ENCODE measurements at places on chromosomes 2 and 18. TPM values are rescaled to one million over a fixed set of nuclear protein-coding genes. Genes with fewer than 3 reads are reported as not detected.

DNA sequence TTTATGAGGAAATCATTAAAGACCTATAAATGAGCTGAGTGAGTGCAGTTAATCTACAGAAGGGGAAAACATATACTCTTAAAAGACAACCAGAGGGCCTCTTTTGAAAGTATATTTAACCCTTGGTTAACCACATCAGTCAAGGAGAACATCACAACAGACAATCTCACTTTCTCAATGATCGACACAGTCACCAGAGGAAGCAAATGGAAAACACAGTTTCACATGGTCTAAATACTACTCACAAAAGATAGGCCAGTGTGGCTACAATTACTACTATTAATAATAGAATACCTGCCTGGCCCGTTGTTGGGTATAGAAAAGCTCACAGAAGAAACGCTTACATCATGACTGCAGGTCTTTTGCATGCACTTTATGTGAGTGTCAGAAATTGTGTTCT, 426.2 kb downstream of the NCKAP5 start:
- H3K4me3 ChIP-seq, result no peak overlapping the region
- no peaks in the 10 kb centered on the region for H3K36me3 ChIP-seq
- no peak overlapping the region for H3K27ac ChIP-seq
- H3K27me3 ChIP-seq, result peaks cover 2% of the 10 kb centered on the region

The LYPD6 gene
- 0.82 TPM for total RNA-seq

The SERPINB10 gene
- not detected for total RNA-seq

DNA sequence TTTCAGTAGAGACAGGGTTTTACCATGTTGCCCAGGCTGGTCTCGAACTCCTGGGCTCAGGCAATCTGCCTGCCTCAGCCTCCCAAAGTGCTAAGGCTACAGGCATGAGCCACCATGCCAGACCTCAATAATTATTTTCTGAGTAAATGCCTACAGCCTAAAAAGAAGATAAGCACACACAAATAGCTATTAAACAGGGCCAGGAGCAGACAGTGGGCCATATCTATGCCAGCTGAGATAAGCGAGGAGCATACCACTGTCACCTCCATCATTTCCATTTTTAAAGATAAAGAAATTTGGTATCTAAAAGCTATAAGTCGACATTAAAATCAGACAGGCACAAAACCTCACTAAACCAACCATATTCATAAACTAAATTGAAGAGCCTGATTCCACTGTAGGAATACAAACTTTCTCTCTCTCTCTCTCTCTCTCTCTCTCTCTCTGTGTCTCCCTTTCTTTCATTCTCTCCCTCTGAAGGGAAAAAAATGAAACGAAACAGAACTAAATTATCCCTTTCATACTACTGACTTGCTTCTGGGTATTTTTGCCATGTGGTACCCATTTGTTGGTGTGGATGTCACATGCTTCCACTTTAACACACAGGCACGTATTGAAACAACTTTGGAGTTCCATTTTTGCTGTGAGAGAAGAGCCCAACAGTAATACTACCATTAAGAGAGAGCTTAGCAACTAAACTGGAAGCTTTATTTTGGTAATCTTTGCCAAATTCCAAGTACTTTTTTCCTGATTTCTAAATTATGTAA, 51.0 kb downstream of the FARSB start:
- peaks cover 5% of the 10 kb centered on the region for H3K4me1 ChIP-seq
- no peak overlapping the region for H3K4me3 ChIP-seq
- no peak for DNase-seq
- no peaks in the 10 kb centered on the region for H3K27me3 ChIP-seq

GRCh38 chr18:7064346-7064745, 53.3 kb downstream of the LAMA1 start:
- no peak overlapping the region for H3K27ac ChIP-seq
- no peak for DNase-seq
- H3K27me3 ChIP-seq, result no peaks in the 10 kb centered on the region
- H3K36me3 ChIP-seq, result no peaks in the 10 kb centered on the region

- H3K27me3 ChIP-seq, result no peaks in the 10 kb centered on the region
- H3K27ac ChIP-seq, result peak overlapping the region; percentile 94
- peak overlapping the region; percentile 92 for H3K4me3 ChIP-seq
These were observed 808 bp downstream of the ATP5MC3 start for GRCh38 chr2:175180701-175181103.

DNA sequence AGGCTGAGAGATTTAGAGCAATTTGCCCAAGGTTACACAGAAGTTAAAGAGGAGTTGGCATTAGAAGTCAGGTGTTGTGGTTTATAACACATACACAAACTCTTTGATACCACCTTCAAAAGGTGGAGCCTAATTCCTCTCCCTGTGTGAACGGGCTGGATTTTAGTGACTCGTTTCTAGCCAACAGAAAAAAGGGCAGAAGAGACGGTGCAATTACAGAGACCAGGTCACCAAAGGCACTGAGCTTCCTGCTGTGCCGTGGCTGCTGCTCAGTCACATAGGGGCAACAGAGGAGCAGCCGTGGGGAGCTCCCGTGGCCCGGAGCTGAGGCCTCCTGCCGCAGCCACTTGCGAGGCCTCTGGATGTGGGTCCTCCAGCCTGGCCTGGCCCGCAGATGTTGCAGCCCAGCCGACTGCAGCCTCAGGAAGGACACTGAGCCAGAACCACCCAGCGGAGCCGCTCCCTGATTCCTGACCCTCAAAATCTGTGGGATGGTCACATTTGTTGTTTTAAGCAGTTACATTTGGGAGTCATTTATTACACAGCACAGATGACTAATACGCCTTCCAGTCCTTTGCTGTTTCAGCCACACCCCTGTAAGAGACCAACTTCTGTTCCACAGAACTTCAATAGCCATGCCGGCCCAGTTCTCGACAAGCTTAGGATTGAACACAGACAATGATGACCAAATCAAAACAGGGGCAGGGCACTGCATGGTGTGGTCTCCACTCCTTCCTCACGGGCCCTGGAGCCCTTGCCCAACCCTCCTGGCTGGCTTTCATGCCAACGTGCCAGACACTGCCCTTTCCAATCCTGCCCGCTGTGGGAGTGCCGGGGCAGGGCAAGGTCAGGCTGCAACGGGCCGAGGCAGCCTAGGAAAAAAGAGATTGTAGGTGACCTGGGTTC, 17.1 kb downstream of the EDAR start:
- H3K36me3 ChIP-seq, result no peaks in the 10 kb centered on the region
- H3K27ac ChIP-seq, result no peak overlapping the region
- no peak overlapping the region for H3K4me3 ChIP-seq
- H3K4me1 ChIP-seq, result peaks cover 9% of the 10 kb centered on the region

DNA sequence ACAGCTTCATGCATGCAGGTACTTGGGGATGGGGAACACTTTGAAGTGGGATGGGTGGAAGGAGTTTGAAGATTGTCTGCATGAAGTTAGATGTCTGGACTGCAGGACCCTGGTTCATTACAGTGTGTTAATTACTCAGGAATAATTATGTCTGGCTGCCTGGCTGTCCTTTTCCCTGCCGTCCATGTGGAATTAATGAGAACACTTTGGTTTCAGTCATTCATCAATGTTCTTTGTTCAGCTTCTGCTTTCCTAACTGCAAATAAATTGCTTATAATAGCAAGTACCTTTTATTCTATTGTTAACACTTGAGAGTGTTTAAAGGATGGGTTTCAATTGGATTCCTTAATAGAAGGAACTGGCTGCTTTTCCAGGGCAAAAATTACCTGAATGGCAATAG, 35.8 kb downstream of the MTCL1 start:
- H3K27me3 ChIP-seq, result no peaks in the 10 kb centered on the region
- H3K4me1 ChIP-seq, result peaks cover 24% of the 10 kb centered on the region
- DNase-seq, result no peak
- H3K4me3 ChIP-seq, result no peak overlapping the region

- no peak for DNase-seq
- H3K27ac ChIP-seq, result no peak overlapping the region
- H3K27me3 ChIP-seq, result peaks cover 2% of the 10 kb centered on the region
- H3K4me3 ChIP-seq, result no peak overlapping the region
These were observed 7.0 kb downstream of the KIF5C start for GRCh38 chr2:148882051-148882450.

The GALR1 gene
- not detected for total RNA-seq

The TMEM182 gene
- 5.1 TPM for total RNA-seq

- no peak for DNase-seq
- H3K4me3 ChIP-seq, result no peak overlapping the region
- peaks cover 24% of the 10 kb centered on the region for H3K36me3 ChIP-seq
- H3K27me3 ChIP-seq, result no peaks in the 10 kb centered on the region
These were observed 36.6 kb downstream of the VAPA start for GRCh38 chr18:9950289-9951016.

DNA sequence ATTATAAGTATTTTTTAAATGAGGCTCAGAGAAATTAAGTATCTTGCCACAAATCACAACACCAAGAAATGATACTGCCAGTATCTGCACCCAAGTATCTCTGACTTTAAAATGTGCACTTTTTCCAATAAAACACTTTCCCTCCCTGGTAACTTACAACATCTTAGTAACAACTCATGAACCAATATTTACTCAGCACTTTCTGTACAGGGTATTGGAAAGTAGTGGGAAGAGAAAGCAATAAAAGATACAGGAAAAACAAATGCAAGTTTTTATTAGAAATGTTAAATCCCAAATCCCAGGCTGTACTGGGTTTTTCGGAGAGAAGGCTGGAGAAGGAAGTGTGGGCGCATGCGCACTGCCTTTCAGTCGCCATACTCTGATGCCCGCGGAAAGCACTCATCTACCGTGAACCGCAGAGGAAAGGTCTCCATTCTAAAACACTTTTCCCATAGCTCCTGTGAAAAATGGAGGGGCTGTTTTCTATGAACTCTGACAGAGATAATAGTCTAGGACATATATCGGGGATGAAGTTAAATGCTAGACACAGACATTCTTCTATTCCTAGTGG, 52.1 kb downstream of the L3MBTL4 start:
- H3K36me3 ChIP-seq, result no peaks in the 10 kb centered on the region
- H3K27ac ChIP-seq, result no peak overlapping the region
- no peak overlapping the region for H3K4me3 ChIP-seq
- peaks cover 8% of the 10 kb centered on the region for H3K27me3 ChIP-seq
- no peak for DNase-seq

The IL36B gene
- total RNA-seq, result not detected

DNA sequence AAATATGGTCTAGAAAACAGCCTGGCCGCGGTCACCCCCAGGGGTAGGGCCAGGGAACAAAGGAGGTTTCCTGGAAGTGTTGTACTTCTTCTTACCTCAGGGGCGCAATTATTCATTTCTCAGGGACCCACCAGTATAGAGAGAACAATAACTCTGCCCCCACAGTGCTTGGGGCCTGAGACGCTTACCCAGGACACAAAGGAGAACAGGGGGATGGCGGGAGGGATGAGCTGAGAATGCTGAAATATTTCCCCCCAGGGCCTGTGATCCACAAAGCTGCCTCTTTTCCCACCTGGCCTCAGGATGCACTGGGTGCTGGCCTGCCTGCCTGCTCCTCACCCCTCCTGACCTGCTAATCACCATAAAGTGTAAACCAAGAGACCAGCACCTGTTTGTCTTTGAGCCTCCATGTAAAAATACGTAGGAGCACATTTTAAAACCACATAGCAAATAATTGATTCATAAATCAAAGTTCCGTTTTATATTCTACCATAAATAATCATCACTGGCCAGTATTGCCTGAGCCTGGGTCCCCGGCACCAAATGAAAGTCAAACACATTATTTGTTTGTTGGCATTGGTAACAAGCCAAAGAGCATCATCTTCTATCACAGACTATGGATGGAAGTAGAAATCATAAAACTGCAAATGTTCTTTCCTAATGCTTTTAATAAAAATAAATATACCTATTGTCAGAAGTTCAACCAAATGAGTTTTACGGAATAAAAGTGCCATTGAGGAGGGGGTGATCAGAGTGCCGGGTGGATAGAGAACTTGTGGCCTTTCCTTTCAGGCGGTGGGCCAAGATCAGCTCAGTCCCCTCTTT, 67.3 kb upstream of the RMDN2 start:
- no peaks in the 10 kb centered on the region for H3K27me3 ChIP-seq
- DNase-seq, result no peak
- H3K4me3 ChIP-seq, result no peak overlapping the region
- H3K27ac ChIP-seq, result peak overlapping the region; percentile 83

- DNase-seq, result no peak
- no peaks in the 10 kb centered on the region for H3K4me1 ChIP-seq
- no peak overlapping the region for H3K27ac ChIP-seq
- H3K27me3 ChIP-seq, result no peaks in the 10 kb centered on the region
- no peak overlapping the region for H3K4me3 ChIP-seq
These were observed 224.6 kb upstream of the LRRTM4 start for GRCh38 chr2:77746780-77747179.

- DNase-seq, result no peak
- H3K27ac ChIP-seq, result peak overlapping the region; percentile 62
- H3K4me3 ChIP-seq, result no peak overlapping the region
- no peaks in the 10 kb centered on the region for H3K27me3 ChIP-seq
- H3K4me1 ChIP-seq, result peaks cover 23% of the 10 kb centered on the region
These were observed 50.5 kb upstream of the FHOD3 start for GRCh38 chr18:36247036-36247435.

DNA sequence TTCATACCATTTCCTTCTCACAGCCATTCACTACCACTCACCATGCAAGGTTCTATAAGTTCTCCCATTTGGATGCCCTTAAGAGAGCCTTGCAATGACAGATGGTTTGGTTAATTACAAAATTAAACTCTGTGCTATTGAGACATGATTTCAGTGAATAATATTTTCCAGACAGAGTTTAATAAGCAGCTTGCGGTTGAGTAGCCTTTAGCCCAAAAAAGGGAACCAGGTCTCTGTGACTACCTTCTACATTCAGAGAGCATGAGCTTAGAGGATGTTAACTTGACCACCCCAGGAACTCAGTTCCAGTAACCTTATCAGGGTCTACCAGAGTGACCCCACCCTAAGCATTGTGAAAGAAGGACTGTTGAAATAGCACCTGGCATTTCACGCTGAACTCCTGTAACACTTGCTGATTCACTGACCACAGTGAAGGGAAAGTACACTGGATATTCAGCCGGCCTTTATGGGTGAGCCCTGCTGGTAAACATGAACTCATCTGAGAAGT, 1173.1 kb upstream of the ZEB2 start:
- no peaks in the 10 kb centered on the region for H3K27me3 ChIP-seq
- H3K27ac ChIP-seq, result no peak overlapping the region
- no peak overlapping the region for H3K4me3 ChIP-seq
- no peaks in the 10 kb centered on the region for H3K4me1 ChIP-seq
- no peak for DNase-seq

The SLC30A3 gene
- 0.17 TPM for total RNA-seq

The SETBP1 gene
- 28.8 TPM for total RNA-seq

- peak overlapping the region; percentile 34 for H3K27ac ChIP-seq
- H3K4me1 ChIP-seq, result peaks cover 28% of the 10 kb centered on the region
- DNase-seq, result no peak
- no peaks in the 10 kb centered on the region for H3K27me3 ChIP-seq
These were observed 66.9 kb downstream of the CDH20 start for GRCh38 chr18:61400016-61400635.
